ENCODE measurements at places on chromosomes 3 and 15.

GRCh38 chr3:194886836-194887235 lies 201.2 kb downstream of the FAM43A start:
- no peak for DNase-seq

GRCh38 chr3:104755791-104756190 lies 610.9 kb upstream of the ALCAM start:
- DNase-seq, result no peak

DNA sequence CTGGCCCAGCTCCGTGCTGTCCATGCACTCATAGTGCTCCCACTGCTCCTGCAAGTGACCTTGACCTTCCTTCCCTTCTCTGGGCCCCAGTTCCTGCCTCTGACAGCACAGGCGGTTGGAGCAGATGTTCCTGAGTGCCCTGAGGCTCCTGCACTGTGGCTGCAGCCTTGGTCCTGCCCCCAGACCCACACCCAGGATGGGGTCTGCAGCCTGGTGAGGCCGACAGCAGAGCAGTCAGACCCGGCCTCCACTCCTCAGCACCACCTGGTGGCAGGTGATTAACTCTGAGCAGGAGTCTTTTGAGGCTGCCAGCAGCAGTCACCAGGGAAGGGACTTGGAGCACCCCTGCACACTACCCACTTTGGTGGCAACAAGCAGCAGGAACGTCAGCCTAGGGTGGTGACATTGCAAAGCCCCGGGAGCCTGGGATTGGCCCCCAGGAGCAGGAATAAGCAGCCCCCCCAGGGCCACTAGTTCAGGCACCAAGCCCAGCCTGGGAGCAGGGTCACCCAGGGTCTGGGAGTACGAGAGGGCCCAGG lies 64.6 kb downstream of the CYP11A1 start:
- no peak for DNase-seq

- no peak for DNase-seq
Observed at GRCh38 chr15:89964232-89964954, 36.7 kb upstream of the ZNF710 start.

GRCh38 chr3:65402597-65402996 lies 636.1 kb downstream of the MAGI1 start:
- no peak for DNase-seq

GRCh38 chr3:60131618-60132017 lies 1081.8 kb upstream of the CFAP20DC start:
- no peak for DNase-seq

DNA sequence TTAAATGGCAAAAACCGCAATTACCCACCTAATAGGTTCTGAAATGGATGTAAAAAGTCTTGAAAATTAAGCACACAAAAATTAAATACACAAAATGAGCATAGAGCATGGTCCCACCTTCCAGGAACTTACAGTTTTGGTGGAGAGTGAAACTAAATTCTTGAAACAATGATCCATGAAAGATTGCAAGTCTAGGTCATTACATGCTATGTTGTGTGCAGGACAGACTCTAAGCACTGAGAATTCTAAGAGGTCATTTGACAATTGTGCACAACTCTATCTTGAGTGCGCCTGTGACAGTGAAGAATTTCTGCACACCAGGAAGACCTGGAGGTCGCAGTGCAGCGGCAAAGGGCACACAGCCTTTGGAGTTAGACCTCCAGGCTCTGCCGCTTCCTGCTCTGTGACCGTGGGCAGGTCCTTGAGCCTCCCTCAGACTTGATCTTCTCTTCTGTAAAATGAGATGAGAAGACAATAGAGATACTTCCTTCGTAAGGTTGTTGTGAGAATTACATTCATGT lies 153.3 kb upstream of the TPM1 start:
- DNase-seq, result no peak

- DNase-seq, result no peak
Observed at GRCh38 chr3:114850898-114851297, 296.2 kb downstream of the ZBTB20 start.

GRCh38 chr3:144756704-144757440 lies 785.2 kb downstream of the DIPK2A start:
- no peak for DNase-seq

GRCh38 chr3:35028157-35028556 lies 611.2 kb upstream of the ARPP21 start:
- no peak for DNase-seq

DNA sequence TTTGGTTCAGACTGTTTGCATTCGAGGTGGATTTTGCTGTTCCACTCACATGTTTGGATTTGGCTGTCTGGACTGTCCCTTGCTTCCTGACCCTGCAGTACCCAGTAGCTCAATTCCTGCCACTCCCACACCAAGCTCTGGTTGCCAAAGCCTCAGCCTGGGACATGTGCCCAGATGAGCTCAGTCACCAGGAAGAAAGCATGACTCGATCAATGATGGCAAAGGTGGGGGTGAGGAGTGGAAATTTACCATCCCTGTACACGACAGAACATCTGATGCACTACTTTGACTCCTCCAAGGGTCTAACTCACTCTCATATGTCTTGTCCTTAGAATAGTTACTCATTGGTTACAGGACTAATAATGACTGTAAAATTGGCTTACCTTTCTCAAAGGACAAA lies 45.2 kb downstream of the ZNF385D start:
- no peak for DNase-seq

DNA sequence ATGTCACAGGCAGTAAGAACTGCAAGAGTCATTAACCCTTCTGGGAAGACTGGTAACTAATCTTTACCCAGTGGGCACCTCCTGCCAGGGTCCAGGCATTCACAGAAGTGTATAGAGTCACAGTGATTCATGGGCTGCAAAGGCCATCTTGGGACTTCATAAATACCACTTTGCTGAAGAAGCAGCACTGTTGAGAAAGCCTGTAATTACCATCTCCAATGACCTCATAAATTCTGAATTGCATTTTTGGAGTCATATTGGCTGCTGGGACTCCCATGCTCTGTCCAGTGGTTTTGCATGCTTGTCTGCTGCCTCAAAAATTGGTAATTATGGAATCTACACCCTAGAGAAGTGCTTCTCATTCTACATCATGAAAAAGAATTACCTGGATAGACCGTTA lies 837.2 kb downstream of the NTRK3 start:
- DNase-seq, result no peak

DNA sequence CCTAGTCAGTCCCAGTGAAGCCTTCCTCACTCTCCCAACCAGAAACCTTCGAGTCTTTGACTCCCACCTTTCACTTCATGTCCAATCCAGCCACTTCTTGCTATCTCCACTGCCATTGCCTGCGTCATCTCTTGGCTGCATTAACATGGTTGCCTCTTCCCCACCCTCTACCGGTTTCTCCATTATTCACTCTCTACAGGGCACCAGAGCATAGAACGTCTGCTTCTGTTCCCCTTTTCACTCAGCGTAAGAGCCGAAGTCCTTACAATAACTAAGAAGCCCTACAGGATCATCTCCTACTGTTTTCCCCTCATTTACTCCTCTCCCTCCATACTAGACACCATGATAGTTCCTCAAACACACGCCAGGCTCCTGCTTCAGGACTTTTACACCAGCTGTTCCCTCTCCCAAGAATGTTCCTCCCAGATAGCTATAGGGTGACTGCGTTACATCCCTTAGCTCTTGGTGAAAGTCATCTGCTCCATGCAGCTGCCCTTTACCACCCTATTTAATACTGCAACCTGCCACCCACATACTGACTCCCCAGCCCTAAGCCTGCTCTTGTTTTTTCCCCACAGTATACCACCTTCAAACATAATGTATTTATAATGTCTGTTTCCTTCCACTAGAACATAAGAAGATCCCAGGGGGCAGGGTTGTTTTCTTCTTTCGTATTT lies 30.9 kb downstream of the RCN2 start:
- no peak for DNase-seq

DNA sequence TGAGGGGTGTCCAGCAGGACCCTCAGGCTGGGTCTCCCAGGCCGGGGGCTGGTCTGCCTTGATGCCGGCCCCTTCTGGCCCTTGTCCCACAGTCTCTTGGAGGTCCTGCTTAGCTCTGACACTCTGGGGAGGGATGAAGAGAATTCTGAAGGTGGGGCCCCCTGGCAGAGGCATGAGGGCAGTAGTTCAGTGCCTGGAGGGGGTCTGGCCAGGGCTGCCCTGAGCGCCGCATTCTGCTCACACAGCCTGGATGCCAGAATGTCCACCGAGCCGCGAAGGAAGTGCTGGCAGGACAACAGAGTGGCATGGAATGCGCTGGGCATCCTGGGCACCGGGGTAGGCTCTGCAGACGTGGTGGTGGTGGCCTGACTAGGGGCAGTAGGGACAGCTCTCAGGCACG lies 55.5 kb downstream of the SMAD6 start:
- DNase-seq, result no peak

GRCh38 chr15:62798536-62798935 lies 244.0 kb upstream of the TPM1 start:
- no peak for DNase-seq

DNA sequence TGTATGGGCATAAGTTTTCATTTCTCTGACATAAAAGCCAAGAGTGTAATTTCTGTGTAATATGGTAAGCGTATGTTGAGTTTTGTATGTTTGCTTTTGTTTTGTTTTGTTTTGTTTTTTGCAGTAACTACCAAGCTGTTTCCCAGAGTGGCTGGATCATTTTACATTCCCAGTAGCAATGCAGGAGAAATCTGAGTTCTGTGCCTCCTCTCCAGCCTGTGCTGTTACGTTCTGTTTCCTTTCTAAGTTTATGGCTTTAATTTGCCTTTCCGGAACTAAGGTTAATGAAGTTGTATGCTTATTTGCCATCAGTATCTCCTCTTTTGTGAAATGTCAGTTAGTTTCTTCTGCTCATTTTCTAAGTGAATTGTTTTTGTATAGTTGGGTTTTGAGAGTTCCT lies 307.8 kb downstream of the GABRG3 start:
- DNase-seq, result no peak

DNA sequence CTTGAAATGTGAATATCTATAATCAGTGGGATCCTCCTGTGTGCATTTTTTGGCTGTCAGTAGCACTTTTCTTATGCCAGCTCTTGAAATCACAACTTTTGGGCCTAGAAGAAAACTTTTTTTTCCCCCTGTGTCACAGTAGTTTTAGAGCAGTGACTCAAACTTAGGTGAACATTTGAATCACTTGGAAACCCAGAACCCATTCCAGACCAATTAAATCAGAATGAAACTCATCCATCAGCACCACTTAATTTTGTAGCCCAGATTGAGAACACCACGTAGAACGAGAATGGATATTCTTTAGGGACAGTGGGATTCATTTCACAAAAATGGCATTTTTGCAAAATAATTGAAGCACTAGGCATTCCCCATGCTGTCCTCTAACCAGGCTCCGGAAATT lies 224.8 kb upstream of the NANOGP8 start:
- no peak for DNase-seq

DNA sequence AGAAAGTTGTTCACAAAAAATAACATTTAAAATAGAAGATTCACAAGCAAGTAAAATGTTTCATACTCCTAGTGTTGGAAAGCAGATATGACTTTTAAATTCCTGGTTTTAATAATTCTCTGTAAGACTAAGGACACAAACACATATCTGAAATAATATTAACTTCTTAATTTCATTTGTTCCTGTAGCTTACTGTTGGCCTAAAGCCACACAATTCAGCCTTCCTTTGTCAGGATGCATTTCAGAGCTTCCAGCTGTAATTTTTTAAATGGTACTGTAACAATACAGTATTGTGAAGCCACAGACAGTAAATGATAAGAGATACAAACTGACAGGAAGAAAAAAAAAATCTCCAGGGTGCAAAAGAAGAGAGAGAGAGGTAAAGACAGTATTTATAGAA lies 84.2 kb downstream of the TMCC1 start:
- no peak for DNase-seq

DNA sequence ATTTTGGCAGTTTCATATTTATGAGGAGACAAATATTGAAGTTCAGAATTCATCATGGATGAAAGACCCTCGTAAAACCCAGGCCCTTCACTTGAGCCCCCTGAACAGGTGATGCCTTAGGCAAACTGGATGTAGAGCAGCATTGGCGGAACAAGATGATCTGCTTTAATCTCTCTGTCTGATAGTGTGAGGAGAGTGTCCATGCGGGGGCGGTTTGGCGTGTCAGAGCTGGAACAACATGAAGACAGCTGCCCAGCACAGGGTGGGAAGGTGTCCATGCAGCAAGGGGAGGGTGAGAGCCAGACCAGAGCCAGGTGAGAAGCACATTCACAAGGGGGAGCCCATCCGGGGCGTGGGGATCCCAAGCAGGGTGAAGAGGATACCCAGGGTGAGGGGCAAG lies 31.8 kb upstream of the ANP32A start:
- no peak for DNase-seq

- no peak for DNase-seq
Observed at GRCh38 chr3:19931180-19931692, 2.8 kb downstream of the EFHB start.

GRCh38 chr3:66253790-66254620 lies 33.2 kb downstream of the SLC25A26 start:
- DNase-seq, result no peak

DNA sequence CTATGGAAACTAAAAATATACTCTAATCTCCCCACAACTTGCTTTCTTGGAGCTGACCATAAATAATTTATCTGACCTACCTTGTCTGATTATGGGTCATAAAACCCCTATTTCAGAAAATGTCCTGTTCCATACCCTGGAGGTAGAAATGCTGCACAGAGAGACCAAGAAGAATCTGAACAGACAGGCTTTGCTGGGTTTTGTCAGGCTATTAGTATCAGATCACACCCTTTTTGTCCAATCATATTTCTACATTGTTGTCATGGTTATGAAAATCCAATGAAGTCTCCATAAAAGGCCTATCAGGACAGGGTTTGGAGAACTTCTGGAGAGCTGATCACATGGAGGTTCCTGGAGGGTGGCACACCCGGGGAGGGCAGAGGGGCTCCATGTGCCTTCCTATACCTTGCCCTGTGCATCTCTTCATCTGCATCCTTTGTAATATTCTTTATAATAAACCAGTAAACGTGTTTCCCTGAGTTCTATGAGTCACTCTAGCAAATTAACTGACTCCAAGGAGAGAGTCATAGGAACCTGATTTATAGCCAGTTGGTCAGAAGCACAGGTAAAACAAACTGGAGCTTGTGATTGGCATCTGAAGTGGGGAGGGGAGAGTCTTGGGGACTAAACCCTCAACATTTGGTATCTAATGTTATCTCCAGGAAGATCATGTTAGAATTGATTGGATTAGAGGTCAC lies 58.1 kb downstream of the NGLY1 start:
- no peak for DNase-seq

DNA sequence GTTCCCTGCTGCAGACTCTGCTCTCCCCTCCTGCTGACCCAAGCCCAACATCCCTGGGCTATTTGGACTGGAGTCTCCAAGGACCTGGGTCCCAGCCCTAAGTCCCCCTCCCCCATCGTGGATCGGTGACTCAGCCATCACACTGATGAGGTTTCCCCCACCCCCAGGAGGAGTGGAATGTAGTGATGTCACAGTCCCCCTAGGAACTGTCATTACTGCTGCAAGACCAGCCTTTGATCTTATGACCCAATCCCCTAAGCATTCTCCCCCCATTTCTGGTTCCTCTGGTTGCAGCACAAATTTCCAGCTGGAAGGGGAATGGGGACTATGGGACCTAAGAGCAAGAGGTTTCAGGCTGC lies 63.4 kb upstream of the CSPG4 start:
- no peak for DNase-seq

DNA sequence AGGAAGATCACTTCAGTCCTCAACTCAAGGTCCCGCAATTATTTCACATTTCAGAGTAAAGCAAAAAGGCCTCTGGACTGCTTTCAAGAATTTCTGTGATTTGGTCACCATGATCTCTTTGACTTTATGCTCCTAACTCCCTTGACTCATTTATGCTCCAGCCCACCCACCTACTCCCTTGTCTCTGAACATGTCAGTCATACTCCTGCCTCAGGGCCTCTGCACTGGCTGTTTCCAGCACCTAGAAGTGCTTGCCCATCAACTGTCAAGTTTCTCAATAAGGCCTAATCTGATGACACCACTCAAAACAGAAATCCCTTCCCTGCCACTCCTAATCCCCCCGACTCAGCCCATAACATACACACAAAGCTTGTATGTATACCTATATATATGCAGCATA lies 36.1 kb upstream of the CSPG5 start:
- no peak for DNase-seq
